Stimulated activated CD8-positive, alpha-beta memory T cell treated with anti-CD3 and anti-CD28 coated beads, Interleukin-2, amount 100 ng/mL, for 48 hours (primary cell): ENCODE measurements at places on chromosomes 7 and 10.

- no peak for DNase-seq
These were observed 162.2 kb downstream of the LRRTM3 start for GRCh38 chr10:67088036-67088435.

DNA sequence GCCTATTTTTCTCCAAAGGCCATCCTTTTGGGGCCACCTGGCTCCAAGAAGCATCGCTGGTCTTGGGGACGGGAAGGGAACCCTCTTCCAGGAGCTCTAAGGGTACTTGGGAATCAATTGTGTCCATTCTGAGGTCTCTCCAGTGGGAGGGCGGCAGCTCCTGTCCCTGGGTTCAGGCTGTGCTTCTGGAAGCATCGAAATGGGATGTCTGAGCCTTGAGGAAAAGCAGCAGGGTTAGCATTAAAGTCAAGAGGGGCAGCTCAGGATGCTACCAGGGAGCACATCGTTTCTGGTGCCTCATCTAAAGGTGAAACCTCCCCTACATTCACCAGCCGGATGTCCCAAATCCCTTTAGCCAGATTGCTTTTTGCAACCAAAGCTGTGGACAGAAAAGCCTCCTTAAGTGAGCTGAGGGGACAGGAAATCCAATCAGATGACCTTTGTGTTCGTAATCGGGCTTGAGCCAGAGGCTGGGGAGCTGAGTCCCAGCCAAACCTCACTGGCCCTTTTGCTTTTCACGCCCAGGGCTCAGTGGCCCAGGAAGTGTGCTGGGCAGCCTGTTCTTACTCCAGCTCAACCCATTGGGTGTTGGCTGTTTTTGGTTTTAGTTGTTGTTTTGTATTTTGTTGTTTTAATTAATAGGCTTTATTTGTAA, 88.8 kb upstream of the ANLN start:
- DNase-seq = no peak

DNA sequence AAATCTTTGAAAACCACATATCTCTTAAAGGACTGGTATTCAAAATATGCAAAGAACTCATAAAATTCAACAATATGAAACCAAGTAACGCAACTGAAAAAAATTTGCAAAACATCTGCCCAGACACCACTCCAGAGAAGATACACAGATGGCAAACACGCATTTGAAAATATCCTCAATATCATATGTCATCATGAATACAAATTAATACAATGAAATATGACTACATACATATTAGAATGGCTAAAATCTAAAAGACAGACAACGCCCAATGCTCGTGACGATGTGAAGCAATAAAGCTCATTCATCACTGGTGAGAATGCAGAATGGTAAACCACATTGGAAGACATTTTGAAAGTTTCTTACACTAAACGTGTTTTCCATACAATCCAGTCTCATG, 770.1 kb upstream of the CELF2 start:
- DNase-seq = no peak

- DNase-seq = no peak
These were observed 80.4 kb downstream of the VSTM4 start for GRCh38 chr10:49034925-49035324.

DNA sequence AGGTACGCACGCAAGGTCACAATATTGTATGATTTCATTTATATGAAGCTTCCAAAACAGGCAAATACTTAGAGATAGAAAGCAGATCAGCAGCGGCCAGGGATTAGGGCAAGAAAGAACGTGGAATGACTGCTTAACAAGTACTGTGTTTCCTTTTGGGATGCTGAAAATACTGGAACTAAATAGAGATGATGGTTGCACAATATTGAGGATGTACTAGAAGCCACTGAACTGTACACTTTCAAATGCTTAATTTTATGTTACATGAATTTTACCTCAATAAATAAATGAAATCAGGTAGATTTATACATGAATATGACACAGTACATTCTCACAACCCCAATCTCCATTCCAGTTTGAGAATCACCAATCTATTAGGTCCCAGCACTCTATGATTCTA, 15.6 kb downstream of the SEM1 start:
- DNase-seq = no peak

DNA sequence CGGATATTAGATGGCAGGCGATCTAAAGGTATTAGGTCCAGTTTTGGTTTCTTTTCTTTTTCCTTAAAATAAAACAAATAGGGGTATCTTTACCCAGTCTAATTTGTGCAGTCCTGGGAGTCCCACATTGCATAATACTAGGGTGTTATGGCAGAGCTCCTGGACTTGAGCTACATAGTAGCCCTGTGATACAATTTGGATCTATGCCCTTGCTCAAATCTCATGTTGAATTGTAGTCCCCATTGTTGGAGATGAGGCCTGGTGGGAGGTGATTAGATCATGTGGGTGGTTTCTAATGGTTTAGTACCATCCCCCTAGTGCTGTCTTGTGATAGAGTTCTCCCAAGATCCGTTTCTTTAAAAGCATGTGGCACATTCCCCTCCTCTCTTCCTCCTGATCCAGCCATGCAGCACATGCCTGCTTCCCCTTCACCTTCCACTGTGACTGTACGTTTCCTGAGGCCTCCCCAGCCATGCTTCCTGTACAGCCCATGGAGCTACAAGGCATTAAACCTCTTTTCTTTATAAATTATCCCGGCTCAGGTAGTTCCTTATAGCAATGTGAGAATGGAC, 141.9 kb downstream of the RPS24 start:
- DNase-seq = no peak

GRCh38 chr10:31318382-31318853, 598 bp upstream of the ZEB1 start:
- peak; percentile 52 for DNase-seq

DNA sequence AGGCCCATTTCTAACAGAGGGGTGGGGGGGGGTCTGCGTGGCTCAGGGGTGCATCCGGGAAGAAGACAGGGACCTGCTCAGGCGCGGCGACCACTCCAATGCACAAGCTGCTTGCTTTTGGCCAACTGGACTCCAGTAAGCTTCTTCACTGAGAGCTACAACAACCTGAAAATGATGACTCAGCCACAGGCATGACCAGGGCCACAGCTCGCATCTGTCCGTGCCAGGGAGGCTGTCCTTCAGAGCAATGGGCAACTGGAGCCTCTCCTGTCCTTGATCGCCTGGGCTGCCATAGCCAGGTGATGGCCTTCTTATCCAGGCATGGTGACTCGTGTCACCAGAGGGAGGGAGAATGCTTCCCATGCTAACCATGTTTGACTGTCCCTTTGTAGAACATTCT, 81.6 kb upstream of the RNF32 start:
- no peak for DNase-seq

- DNase-seq = no peak
These were observed 63.2 kb downstream of the CYP51A1 start for GRCh38 chr7:92071032-92071431.

GRCh38 chr10:34664706-34665105, 150.4 kb downstream of the PARD3 start:
- DNase-seq = no peak

- DNase-seq = no peak
These were observed 33.8 kb downstream of the NACAD start for GRCh38 chr7:45055016-45055415.

DNA sequence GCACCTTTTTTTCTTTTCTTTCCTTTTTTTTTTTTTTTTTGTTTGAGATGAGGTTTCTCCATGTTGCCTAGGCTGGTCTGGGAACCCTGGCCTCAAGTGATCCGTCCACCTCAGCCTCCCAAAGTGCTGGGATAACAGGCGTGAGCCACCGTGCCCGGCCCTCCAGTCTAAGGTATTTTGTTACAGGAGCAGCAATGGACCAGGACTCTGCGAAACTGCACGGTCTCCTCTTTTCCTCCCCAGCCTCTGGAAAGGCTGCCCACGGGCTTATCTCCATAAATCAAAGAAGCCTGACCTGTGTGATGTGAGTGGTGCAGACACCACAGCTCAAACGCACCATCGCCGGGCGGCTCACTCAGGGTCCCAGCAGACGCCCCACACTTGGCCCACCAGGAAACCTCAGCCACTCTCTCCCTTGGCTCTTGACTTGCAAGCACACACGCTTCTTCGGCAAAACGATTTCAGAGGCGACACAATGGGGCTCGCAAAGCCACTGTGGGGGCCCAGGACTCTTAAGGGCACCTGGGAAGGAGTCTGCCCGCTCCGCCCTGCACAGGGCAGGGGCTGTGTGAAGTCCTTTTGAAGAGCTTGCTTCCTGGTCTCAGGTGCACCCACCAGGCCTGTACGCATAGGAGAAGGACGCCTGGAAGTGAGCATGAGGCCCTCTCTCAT, 20.6 kb downstream of the WDR86 start:
- DNase-seq = no peak

DNA sequence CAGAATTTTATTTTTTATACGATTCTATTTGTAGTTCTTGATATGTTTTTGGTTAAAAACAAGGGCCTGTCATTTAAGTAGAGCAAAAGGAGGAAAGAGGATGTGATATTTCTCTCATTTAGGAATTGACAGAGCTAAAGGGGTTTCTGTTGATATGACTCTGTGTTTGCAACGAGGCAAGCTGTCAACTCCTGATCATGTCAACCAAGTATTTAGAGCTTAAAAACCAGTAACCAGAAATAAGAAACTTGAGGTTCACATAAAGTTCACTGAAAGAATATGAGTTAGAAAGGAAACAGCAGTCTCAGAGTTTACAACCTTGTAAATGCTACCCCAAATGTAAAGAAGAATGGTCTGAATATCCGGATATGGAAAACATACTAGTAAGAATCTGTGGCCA, 434.2 kb downstream of the PARD3 start:
- DNase-seq = no peak

GRCh38 chr7:75596727-75597614, 104.9 kb downstream of the SPDYE5 start:
- peak; percentile 8 for DNase-seq

DNA sequence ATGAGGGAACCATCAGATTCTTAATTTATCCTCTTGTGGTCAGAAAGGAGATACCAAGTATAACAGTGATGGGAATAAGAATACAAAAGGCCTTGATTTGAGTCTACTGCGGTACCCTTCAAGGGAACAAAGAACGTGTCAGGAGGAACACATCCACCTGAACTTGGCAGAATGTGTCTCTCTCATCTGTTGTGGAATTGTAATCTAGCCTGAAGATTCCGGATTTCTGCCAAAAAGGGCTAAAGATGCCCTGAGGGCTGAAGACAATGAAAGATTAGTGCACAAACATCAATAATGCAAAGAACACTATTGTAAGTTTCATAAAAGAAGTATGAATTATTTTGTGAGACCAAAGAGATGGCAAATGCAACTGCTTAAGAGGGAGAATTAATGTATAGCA, 134.8 kb downstream of the RELN start:
- DNase-seq = no peak

DNA sequence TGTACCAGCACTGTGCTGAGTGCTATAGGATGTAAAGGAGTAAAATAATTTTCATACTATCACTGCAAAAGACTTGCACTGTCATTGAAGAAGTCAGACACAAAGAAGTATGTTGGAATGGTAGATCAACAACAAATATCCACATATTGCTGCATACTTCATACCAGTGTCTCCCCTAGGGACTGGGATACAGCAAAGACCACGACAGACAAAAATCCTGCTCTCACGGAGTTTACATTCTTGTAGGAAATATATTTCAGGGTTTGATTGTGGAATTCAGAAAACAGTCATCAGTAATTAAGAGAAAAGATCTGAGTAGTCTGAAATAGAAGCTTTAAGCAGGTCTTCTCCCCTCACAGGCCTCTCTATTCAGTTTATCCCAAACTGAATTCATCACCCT, 49.4 kb upstream of the PLXNA4 start:
- DNase-seq = no peak
